Nucleus accumbens (tissue), 56 donors: ENCODE measurements at places on chromosomes 2 and 18.

DNA sequence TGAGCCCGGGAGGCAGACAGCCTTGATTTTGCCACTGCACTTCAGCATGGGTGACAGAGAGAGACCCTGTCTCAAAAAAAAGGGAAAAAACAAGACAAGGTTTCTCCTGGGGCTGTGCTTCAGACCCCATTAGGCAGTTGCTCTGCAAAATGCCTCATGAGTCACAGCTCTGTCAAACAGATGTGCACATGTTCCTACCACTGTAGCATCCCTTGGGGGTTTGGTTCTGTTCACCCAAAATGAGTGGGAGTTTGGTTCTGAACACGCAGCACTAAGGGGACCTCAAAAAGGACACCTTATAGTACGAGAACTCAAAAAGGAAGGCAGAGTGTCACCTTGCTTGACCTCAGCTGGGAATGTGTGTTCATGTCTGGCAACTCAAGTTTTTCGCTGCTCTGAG lies 134.9 kb downstream of the RPIA start:
- no peak for DNase-seq

DNA sequence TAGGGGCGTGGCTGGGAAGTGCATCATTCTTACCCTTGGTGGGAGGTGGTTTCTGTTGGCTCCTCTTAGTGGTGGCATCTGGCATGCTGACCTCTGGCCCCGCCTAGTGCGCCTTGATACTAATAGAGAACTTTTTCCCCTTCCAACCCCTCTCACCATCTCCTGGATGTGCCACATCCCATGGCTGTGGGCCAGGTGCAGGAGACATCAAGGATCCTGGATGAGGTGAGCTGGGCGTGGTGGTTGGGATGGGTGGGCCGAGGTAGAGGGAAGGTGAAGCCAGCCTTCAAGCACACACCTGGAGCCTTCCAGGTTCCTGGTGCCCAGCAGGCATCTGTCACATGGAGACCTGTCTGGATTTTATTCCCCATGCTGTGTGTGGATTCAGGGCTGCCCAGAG lies 149.2 kb downstream of the DYSF start:
- no peak for DNase-seq

DNA sequence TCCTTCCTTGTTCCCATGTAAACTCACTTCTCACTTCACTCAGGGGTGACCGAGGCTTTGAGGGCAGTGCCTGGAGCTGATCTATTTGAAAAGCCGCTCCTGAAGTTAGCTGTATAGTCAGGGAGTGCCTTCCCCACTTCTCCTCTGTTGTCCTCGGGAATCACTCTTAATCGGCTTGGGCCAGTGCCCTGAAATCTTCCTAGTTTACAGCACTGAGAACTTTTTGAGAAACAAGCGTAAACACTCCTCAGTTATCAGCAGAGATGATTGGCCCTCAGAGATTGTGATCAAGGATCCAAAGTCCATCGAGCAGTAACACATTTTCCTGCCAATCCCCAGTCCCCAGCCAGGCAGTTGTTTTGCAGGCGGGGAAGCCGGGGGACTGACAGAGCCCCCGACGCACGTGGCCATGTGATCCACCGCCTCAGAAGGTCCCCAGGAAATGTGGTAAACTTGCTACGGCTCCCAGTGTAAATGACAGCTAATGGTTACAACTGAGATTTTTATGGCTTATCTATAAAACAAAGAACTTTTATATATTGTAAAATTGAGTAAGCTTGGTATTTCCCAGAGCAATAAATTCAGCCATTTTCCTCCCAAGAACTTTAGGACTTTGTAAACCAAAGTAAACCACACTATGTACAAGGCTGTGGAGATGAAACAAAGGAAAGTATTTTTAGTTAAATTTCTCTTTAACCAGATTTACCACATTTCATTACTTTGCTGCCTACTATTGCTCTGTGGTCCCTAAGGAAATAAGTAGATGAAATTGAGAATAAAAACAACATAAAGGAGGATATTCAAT lies 53.5 kb downstream of the C18orf63 start:
- no peak for DNase-seq

GRCh38 chr2:55165626-55166025 lies 66.5 kb downstream of the CLHC1 start:
- DNase-seq = no peak

DNA sequence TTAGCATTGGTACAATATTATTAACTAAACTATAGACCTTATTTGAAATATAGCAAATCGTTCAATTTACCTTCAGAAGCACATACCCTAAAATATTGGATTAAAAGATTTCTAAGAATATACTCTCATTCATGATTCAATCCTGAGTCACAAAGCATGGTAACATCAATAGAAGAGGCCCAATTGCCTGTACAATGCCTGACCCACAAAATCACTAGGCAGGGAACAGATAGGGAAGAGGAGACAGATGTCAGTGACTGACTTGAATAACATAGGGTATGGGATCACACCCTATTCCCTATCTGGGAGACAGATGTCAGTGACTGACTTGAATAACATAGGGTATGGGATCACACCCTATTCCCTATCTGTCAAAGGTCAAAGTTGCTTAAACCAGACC lies 611.6 kb upstream of the VRK2 start:
- no peak for DNase-seq

GRCh38 chr2:35932276-35932963 lies 423.2 kb upstream of the CRIM1 start:
- no peak for DNase-seq

GRCh38 chr2:234044157-234044556 lies 6.3 kb upstream of the SPP2 start:
- DNase-seq = no peak

DNA sequence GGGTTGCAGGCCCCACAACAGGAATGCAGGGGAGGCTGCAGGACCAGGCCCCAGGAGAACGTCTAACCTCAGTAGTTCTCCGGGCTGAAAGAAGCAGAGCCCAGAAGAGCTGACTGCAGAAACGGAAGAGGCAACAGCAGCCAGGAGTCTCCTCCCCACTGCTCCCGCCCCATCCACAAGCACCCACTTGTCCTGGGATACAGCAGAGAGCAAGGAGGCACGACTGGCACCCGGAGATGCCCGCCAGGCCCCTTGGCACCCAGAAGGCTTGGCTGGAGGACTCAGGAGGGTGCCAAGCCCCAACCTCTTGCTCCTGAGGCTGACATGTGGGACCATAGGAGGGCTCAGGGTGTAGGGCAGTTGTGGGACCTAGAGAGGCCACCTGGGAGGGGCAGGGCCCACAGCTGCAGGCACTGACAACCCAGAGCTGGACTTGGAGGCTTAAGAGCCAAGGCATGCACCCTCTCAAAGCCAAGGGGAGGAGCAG lies 29.0 kb upstream of the TNS1 start:
- no peak for DNase-seq

- no peak for DNase-seq
Measured at GRCh38 chr18:652131-652530, 5.3 kb upstream of the TYMS start.

- no peak for DNase-seq
Measured at GRCh38 chr2:190746971-190747761, 98.3 kb downstream of the NAB1 start.

GRCh38 chr18:2036086-2036485 lies 535.2 kb downstream of the METTL4 start:
- DNase-seq = no peak

GRCh38 chr2:236631281-236631855 lies 61.7 kb downstream of the ACKR3 start:
- no peak for DNase-seq

DNA sequence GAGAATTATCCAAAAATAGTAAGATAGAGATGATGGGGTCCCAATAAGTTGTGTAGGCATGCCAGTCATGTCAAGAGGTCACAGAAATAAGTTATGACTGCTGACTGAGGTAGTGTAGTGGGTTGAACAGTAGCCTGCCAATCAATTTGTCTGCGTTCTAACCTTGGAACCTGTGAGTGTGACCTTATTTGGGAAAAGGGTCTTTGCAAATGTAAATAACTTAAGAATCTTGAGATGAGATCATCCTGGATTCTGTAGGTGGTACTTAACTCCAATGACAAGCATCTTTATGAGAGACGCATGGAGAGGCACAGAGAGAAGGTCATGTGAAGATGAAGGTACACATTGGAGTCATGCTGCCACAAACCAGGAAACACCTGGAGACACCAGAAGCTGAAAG lies 31.0 kb downstream of the ACVR1 start:
- DNase-seq = no peak

- peak; percentile 53 for DNase-seq
Measured at GRCh38 chr2:148876595-148877402, 1.8 kb downstream of the KIF5C start.

DNA sequence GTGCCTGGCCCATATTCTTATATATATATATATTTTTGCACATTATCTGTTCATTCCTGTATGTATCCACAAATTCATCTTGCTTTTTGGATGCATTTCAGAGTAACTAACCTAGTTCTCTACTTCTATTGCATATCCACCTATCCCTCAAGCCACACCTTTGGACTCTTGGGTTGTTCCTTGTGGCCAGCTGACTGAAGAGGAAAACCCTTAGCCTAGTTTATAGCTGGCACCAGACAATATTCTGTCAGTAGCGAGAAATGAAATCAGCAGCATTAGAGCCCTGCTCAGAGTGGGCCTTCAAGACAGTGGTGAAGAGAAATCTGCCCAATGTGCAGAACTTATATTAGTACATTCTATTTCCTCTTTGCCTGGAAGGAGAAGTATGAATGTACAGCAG lies 19.6 kb upstream of the ALMS1 start:
- no peak for DNase-seq

DNA sequence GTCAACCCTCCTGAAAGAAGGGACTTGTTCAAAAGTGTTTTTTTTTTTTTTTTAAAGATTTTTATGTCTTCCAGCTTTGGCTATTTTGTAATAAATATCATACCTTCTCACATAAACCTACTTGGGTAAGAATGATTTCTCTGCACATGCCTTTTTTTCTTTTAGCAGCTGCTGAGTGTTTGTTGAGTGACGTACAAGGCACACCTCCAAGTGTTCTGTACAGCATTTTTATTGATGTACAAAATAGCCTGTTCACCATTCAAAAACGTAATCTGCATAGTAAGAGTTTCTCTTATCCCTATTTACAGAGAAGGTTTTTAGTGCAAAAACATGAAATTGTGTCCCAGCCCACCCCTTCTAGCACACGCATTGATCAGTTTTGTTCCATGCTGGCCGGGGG lies 77.6 kb downstream of the MEP1B start:
- DNase-seq = no peak

DNA sequence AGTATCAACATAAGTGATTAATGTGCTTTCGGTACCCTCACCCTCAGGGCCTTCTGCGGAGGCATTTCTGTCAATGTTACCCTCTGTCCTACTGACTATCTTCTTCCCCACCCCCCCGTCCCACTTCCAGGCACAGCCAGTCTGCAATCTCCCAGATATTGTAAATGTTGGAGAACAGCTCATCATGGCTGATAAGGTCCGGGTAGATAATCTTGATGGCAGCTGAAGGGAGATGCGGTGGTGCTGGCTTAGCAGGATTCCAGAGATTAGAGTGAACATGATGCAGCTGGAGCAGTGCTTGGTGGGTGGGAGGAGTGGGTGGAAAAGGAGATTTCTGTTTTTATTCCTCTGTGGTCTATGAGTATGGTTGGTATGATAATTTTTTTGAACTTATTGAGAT lies 15.5 kb downstream of the GTF2A1L start:
- DNase-seq = no peak

DNA sequence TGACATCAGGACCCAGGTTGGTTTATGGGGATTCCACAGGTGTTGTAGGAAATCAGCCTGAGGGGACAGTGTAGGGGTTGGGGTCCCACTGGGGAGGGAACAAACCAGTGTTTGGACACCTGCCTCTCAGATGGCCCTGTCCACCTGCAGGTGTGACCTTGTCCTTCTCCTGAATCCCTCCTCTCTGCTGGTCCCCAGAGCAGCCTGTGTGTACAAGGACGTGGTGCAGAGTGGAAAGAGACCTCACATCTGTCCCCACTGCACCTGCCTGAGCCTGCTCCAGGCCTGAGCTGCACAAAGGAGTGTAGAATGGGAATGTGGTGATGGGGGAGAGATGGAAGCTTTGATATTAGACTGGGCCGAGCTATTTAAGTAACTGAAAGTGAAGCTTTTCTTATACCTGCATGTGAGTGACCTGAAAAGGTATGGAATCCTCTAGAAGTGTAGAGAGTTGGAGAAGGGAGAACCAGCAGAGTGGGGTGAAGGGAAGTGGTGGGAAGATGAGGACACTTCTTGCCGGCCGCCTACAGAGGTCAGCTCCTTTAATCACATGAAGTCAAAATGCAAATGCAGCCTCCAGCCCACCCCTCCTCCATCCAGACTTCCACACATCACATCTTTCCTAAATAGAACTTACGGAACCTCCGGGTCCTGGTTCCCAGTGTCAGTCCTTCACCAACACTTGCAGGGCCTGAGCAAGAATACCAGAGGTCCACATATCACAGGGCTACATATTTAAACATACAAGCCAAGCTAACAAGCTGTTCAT lies 89.3 kb upstream of the SMAD2 start:
- DNase-seq = no peak

- DNase-seq = no peak
Measured at GRCh38 chr2:163182764-163183354, 344.3 kb upstream of the KCNH7 start.

DNA sequence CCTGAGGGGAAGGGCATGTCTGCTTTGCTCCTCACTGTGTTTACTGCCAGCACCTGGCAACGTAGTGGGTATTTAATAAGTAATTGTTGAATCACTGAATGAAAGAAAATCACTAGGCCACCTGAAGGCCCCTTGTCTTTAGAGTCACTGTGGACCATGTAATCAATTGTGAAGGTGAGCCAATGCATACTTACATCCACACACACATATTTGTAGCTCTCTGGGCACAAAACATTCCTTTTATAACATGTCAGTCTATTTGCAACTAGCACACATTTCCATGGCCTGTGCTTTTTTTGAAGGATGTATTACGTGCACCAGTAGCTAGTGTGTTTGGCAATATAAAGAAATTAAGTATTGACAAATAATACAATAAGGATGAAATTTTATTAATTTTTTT lies 11.2 kb downstream of the ATP8B1 start:
- DNase-seq = no peak

GRCh38 chr2:143968860-143969259 lies 551.1 kb downstream of the ZEB2 start:
- DNase-seq = no peak

DNA sequence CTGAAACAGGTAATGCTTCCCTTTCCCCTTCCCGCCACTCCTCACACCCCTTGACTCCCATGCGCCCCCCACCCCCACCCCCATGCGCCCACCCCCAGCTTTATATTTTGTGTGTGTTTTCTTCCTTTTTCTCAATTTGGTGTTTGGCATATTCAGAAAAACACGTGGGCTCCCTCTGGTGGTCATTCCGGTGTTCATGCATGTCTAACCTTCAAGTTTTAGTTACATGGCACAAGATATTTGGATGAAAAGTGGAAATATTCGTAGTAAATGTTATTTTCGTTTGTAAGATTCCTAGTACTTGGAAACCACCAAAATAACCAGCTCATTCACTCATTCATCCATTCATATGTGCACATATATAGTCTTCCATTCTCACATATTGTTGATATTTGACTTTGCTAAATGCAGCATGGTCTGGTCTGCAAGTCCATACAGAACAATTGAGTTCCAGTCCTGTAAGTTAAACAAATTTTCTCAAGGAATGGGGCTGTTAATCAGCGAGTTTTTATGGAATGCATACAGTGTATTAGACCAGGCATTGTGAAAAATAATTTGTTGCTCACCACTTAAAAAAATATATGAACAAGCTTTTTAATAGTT lies 143.6 kb upstream of the MAP3K20 start:
- DNase-seq = peak; percentile 50

GRCh38 chr18:64097497-64097896 lies 51.4 kb downstream of the LINC00305 start:
- DNase-seq = no peak

- DNase-seq = no peak
Measured at GRCh38 chr2:148948868-148949267, 73.8 kb downstream of the KIF5C start.
